ENCODE measurements at places on chromosomes 2 and 18.

GRCh38 chr2:56267415-56267788, 83.6 kb downstream of the CCDC85A start:
- no peak for DNase-seq

DNA sequence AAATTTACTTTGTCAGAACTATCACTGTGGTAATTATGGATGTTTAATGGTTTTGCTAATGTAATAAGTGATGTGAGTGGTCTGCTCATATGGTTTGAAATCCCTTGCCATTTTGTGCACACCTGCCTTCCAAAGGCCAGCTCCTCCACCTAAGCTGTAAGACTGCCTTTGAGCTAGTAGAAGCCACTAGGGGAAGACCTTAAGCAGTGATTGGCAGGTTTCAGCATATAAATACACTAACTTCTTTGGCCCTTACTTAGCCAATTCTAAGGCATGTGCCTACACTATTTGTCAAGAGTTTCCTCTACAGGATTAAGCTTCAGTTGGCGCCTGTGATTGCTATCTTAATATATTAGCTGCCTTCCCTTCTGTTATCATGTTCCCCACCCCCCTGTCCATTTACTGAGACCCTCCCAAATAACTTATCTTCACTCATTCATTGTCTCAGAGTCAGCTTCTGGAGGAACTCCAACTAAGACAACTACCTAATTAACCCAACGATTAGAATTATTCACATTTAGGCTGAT, 141.1 kb downstream of the MBD5 start:
- no peak for DNase-seq

DNA sequence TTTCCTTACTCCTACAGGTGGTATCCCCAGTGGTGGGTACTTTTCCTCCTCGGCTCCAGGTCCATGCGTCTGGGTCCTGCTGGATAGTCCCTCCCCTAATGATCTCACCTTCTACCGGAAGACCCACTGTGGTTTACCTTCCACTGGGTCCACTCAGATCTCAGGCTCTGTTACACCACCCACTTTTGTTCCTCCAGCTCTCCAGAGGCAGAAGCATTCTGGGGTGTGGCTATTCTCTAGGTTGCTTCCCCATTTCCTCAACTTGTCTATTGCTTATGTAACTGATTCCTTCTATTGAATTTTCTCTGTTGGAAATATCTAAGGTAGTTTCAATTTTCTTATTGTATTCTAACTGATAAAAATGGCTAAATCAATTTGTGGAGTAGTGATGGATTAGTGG, 87.6 kb upstream of the GALNT5 start:
- no peak for DNase-seq

DNA sequence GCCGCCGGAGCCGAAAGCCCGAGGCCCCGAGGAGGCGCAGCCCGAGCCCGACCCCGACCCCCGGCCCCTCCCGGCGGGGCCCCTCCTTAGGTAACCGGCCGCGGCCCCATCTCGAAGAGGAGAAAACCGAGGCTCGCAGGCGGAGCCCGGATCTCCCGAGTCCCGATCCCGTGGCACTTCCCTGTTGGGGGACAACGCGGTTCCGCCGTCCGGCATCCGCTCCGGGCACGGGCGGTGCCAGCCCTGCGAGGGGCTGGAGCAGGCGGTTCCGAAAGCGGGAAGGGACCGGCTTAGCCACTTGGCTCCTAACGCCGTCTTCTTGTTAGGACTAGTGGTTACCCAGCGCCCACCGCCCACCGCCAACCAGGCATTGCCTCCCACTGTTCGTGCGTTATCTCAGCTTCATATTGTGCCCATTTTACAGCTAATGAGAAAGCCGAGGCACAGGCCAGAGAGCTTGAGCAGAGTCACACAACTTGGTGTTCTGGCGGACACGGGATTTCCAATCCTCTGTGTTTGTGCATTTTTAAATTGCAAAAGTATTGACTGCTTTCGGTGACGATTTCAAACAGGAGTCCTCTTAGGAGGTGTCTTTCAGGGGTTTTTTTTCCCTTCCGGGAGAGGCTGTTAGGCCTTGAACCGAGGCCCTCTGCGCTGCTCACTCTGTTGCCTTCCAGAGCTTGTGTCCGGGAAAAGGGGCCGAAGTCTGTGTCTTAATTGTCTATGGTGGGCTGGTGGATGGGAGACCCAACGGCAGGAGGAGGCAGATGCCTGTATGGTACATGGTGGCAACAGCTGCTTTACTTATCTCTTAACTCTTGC, 562 bp downstream of the CENPA start:
- DNase-seq, result no peak

DNA sequence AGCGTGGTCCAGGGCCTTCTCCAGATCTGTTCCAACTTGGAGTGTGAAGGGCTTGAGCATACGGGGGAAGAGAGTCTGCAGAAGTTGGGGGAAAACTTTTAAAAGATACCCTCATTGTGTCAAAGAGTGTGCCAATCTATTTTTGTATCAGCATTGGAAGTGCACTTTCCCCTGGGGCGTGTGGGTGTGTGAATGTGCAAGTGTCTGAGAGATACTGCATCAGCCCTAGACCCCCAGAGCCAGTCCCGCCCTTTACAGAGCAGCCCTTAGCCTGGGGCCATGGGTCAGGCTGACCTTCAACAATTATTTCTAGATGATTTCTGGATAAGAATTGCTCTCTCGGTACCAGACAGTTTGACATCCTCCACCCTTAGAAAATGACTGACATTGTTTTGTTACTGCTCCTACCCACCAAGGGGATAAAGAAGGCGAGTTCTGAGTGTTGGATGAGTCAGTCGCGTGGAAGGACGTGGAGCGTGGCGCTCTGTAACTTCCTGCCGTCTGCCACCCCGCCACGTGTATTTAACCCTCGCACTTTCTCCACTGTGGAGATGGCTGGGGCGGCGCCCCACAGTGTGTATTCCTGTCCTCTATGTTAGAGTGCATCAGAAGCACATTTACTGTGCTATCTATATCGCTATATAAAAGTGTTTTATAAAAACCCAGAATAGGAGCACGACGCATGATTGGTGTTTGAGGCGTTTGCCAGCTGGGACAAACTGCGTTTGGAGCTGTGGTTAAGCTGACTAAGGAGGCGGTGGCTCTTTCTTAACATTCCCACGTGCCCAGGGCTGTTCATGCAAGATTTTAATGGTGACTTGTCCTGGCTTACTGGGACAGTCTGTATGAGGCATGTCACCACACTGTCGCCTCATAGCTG, 122.6 kb downstream of the CABLES1 start:
- no peak for DNase-seq

- DNase-seq, result no peak
Measured at GRCh38 chr2:5938566-5938896, 246.3 kb downstream of the SOX11 start.

- DNase-seq, result no peak
Measured at GRCh38 chr2:61334466-61334865, 136.4 kb downstream of the USP34 start.

GRCh38 chr2:47346107-47346506, 56.8 kb upstream of the MSH2 start:
- no peak for DNase-seq

GRCh38 chr18:59272221-59272888, 899 bp downstream of the RAX start:
- no peak for DNase-seq

DNA sequence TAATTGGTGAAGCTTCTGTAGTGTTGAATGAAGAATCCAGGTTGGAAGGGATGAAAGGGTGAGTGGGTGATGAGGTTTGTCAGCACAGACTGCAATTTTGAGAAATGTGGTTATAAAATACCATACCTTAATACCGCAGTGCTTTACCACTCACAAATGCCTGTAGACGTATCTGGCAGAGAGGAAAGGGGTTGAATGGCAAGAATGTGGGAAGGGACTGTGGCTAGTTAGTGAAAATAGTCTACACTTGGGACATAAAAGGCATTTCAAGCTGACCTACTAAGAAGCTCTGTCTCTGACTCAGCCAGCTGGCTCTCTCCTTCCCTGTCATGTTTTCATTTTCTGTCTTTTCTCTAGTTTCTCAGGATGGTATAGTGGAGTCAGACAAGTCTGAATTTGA, 25.1 kb downstream of the CDK15 start:
- DNase-seq, result no peak

DNA sequence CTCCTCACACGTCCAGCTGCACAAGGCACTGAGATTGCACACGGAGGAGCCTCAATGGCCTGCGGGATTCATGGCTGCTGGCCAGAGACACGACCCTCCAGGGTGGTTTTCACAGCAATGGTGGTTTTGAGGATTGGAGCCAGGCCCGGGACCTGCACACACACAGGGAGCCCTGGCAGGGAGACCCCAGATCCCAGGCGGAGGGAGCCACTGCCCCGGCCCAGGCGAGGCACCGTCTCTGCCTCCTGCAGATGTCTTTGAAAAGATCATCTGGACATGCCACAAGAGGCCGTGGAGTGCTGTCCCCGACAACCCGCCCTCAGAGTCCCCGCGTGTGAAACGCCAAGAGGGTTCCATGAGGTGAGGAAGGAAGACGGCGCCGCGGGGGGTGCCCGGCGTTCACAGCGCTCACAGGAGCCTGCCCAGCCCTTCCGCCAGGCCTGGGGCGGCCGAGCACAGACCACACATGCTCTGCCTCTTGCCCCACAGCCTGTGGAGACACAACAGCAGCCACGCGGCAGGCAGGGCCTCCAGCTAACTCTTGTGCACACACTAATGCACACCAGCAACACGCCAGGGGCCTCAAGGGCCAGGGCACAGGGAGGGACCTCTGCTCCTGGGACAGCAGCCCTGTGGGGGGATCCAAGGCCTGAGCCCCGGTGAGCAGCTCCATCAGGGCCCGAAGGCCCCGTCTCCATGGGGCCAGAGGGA, 72.8 kb upstream of the CTDP1 start:
- DNase-seq, result no peak

DNA sequence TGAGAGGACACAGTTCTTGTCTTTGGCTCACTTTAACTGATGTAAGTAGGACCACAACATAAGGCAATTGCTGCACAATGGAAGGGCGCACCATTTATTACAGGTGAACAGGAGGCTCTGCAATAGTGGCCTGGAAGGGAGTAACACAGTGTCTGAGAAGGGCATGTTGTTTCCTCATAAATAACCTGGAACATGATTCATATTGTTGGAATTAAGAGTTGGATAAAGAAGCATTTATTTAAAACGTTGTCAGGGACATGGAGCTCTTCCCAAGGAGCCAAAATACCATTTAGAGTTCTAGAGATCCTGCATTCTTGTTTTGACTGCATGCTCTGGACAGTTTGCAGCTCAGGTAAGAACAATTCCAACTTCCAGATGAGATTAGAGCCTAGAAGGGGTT, 110.4 kb downstream of the PLCL1 start:
- DNase-seq, result no peak

GRCh38 chr18:69953191-69953590, 5.5 kb upstream of the CD226 start:
- DNase-seq, result no peak

DNA sequence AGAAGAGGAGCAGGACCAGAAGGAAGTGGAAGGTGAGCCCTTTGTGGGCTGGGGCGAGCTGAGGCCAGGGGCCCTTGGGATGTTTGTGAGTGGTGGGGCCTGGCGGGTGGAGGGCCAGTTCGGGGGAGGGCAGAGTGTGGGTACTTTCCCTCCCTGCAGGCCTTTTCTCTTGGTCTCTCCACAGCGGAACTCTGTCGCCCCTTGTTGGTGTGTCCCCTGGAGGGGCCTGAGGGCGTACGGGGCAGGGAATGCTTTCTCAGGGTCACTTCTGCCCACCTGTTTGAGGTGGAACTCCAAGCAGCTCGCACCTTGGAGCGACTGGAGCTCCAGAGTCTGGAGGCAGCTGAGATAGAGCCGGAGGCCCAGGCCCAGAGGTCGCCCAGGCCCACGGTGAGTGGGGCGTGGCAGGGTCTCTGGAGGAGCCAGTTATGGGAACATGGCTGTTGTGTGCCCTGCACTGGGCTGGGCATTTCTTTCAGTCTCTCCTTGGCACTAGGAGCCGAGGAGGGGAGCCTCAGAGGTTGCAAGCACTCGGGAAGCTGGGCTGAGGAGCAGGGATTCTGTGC, 10.8 kb downstream of the STK11IP start:
- DNase-seq, result no peak

GRCh38 chr2:9498210-9498609, 23.9 kb downstream of the IAH1 start:
- DNase-seq, result no peak

GRCh38 chr2:283996-284794, 3.7 kb downstream of the ALKAL2 start:
- no peak for DNase-seq

DNA sequence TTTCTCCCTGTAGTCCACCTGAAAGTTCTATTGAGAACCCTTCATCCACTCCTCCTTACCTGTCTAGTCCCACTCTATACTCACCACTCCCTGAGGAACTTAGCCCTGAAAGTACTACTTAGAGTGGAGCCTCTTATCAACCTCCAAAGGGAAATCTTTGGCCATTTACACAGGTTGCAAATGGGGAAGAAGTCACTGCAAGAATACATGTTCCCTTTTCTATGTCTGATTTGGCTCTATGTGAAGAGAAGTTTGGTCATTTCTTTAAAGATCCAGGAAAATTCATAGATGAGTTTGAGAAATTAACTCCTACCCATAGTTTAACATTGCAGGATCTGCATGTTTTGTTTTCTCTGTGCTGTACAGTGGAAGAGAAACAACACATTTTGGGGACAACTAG, 22.9 kb upstream of the MGAT4A start:
- DNase-seq, result no peak

GRCh38 chr2:162487816-162488215, 143.9 kb downstream of the GCA start:
- no peak for DNase-seq

GRCh38 chr18:40056079-40056692, 1898.8 kb upstream of the PIK3C3 start:
- DNase-seq, result no peak

- DNase-seq, result no peak
Measured at GRCh38 chr2:190535586-190535985, 1.1 kb upstream of the NEMP2 start.

DNA sequence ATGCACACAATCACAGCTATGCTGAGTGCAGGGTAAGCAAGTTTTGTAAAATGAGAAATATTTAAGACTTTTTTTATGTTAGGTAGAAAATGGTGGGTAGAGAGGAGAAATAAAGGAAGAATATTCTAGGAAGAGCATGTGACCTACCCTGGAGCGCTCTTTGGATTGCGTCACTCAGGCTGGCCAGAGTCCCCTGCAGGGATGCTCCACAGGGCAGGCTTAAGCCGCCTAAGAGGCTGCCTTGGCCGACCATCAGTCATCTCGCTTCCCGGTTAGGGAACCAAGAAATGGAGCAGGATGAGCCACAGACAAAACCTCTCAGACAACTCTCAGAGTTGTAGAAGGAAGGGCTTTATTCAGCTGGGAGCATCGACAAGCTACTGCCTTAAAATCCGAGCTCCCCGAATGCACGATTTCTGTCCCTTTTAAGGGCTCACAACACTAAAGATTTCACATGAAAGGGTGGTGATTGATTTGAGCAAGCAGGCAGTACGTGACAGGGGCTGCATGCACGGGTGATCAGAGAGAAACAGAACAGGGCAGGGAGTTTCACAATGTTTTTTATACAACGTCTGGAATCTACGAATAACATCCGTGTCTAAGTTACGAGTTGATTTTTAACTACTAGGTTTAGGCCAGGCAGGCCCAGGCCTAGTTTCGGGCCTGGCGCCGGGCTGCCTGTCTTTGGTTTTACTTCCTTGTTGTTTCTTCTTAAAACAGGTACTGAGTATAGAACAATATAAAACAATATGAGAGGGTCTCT, 1072.0 kb downstream of the CBLN2 start:
- DNase-seq, result no peak
